ENCODE measurements at places on chromosomes 2 and 18.

GRCh38 chr2:177688844-177689243 is 296.3 kb downstream of the AGPS start:
- DNase-seq = no peak

- no peak for DNase-seq
Measured at GRCh38 chr2:38163006-38163405, 87.1 kb upstream of the CYP1B1 start.

GRCh38 chr2:73202156-73203054 is at the start of gene NOTO:
TSS of gene NOTO (plus strand) at chr2:73202574. CDS start at chr2:73202667, 93 bp downstream.
- DNase-seq = peak; percentile 21

DNA sequence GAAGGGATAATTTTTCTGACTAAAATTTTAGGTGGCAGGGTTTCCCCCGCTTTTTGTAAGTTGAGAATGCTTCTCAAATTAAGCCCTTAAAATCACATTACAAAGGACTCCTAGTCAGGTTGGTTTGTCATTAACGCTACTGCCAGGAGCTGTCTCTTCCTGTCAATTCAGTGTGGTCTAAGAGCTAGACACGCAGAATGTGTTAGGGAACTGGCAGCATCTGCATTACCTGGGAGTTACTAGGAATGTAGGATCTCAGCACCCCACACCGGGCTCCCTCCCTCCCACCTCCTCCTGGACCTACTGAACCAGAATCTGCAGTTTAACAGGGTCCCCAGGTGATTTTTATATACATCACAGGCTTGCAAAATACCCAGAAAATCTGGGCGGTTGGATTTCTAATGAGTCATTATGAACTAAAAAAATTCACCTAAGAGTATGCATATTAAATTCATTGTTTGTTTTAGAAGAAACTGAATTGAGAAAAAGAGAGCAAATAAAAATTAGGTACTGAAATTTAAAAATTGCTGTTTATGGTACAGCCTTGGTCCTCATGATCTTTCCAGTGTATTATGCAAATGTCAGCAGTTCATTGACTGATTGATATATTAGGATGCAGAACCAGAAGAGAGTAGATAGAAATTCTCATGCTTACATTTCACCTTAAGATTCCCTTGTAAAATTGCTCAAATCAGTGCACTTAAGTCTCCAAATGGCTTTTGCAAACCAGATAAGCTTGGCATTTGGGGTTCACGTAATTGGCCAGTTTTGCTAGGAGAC is 130.9 kb upstream of the ITGA6 start:
- no peak for DNase-seq

DNA sequence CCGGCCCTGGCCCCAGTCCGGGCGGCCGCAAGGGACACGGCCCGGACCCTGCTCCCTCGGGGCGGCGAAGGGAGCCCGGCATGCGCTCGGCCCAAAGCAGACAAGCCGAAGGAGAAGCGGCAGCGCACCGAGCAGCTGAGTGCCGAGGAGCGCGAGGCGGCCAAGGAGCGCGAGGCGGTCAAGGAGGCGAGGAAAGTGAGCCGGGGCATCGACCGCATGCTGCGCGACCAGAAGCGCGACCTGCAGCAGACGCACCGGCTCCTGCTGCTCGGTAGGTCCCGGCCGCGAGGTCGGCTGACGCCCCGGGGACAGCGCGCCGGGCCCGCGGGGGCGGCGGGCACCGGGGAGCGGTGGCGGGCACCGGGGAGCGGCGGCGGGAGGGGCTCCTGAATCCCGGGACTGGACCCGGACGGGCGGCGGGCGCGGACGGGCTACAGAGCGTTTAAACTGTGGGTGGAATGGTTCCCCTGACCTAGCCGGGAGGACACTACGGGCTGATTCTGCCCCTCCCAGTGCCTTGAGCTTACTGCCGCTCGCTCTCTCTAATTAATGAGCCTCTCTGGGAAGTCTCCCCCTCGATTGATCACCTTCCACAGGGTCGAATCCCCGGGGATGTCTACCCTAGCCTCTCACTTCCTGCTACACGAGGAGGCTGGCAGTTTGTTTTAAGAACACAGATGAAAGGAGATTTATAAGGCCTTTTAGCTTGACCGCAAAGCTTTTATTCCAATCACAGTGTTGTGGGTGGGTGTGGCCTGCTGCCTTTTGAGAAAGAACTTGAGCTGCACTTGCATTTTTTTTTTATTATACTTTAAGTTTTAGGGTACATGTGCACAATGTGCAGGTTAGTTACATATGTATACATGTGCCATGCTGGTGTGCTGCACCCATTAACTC is 853 bp downstream of the GNAL start:
- DNase-seq = peak; percentile 29

DNA sequence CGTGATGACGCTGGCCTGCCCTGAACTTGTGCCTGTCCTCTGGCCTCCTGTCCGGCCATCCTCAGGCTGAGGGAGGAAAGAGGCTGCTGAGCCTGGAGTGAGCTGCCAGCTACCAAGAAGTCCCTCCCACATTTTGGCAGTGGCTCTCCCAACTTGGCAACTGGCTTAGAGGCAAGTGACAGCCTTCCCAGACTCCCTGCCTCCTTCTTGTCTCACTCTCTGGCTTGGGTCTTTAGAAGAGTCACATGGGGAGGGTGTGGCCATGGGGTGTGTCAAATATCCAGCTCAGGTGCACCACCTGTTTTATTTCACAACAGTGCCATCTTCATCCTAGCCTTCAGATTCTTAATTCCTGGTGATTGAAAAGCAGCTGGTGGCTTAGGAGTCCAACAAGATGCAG is 222.9 kb downstream of the PRKCE start:
- peak; percentile 48 for DNase-seq

DNA sequence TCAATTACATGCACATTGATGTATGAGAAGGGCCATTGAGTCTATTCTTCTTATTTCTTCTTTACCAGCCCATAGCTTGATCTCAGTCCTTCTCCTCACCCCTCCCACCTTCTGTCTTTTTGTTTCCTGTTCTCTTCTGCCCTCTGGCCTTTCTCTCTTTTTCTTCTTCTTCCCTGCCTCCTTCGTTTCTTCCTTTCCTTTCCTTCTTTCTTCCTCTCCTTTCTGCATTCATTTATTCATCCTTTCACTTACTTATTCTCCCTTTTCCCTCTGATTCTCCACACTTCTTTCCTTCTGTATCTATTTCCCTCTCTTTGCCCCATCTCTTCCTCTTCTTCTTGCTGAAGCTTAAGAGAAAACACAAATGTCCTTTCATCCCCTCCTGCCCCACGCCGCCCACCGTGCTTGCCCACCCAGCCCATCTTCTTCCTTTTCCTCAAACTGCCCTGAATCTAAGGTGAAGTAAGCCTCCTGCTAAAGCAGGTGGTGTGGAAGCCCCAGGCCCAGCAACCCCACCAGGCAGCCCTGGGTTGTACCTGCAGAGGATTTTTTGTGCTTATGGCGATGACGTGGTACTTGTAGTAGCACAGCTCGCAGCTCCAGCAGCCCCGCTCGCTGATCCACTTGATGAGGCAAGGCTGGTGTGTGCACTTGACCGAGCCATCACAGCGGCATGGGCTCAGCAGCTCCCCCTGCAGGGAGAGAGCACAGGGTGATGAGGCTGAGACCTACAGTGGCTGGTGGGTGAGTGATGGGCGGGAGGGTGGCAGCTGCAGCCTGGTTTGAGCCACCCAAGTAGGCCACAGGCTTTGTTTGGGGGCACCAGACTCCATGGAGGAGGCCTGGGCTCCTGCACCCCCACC is 89.0 kb downstream of the MARCHF4 start:
- DNase-seq = peak; percentile 9

DNA sequence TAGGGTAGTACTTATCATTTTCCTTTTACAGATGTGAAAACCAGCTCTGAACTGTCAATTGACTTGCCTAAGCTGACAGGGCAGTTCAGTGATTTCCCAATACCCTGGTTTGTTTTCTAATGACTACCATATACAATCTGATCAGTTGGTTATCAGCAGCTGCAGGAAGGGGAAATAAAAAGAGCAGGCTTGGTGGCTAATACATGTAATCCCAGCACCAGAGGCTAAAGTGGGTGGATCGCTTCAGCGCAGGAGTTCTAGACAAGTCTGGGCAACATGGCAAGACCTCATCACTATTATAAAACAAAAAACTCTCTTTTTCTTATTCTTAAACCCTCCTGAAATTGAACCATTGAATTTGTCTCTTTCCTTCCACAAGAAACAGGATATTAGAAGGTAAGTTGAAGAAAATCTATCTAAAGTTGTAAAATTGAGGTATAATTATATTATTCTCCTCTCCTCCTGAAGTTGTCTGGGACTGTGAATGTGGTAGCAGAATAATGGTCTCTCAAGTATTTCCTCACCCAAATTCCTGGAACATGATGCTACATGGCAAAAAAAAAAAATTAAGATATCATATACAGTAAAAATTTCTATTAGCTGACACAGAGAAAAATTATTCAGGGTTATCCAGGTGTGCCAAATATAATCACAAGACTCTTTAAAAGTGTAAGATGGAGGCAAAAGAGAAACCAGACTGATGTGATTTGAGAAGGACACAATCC is 1441.6 kb downstream of the SUCLG1 start:
- DNase-seq = no peak

GRCh38 chr2:29006092-29006979 is 25.2 kb downstream of the TOGARAM2 start:
- no peak for DNase-seq

DNA sequence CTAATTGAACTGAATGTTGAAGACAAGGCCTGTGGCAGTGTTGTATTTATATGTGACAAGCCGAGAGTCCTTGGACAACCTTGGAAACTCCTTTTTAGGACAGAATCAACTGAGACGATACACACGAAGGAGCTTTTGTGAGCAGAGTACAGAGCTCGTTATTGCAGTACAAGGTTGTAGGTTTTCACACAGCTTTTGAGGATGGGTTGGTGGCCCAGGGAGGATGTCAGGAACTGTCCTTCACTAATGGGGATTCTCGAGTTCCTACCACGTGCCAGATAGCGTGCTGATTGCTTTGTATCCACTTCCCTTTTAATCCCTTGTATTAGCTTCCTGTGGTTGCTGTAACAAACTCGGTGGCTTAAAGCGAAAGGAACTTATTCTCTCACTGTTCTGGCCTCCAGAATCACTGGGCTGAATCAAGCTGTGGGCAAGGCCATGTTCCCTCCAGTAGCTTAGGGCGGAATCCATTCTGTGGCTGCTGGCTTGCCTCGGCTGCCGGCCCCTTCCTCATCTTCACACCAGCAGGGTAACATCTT is 20.2 kb downstream of the INPP4A start:
- no peak for DNase-seq

DNA sequence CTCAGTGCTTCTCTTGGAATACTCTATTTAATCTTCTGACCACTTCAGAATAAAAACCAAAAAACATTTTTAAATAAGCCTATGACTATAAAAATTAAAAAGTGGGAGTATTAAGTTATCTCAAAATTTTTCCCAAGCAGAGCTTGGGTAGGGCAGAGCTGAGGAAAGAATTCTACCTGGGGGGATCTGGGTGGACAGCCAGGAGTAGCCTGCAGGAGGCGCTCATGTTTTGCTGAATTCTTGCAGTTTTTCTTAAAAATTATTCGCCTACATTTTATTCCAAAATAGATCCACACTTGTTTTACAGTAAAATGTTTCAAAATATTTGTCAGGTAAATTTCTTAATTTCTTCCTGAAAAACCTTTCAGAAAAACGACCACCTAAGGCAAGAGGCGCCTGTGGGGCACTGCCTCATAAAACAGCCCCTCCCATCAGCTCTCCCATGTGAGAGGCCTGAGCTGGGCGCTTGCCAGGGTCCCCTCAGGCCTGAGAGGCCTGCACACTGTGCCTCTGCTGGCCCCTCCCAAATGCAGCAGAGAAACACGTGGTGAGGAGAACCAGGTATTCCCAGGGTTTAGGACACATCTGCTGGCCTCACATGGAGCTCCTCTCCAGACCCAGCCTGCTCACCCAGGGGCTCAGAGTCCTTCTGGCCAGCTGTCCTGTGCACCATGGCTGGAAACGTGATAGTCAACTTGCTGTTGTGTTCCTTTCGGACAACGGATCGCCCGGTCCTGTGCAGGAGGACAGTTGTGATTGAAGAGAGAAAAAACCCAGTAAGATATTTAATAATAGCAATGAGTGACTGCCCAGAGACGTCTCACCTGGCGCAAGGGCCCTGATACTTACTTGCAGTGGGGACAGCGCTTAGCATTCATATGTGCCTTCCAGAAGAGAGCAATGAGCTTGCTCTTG is 17.5 kb downstream of the POLR1A start:
- no peak for DNase-seq

- no peak for DNase-seq
Measured at GRCh38 chr2:96241227-96241626, 24.6 kb downstream of the TMEM127 start.

- DNase-seq = peak; percentile 53
Measured at GRCh38 chr2:65602603-65603235, 170.3 kb upstream of the SPRED2 start.

DNA sequence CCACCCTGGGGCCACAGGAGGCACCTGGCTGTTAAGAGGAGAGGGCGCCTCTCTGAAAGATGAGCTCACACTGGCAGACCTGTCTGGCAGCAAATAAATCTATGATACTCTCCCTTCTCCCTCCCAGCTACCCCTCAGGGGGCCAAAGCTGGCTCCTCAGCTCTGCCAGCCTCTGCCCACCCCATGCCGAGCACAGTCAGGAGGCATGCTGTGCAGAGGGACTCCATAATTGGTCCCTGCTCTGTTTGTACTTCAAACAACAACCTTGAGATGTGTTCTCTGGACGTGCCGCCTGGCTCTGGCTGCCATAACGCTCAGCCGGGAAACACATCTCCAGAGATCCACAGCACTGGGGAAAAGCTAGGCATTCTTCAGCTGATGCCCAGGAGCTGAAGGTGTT is 126.7 kb downstream of the GALNT14 start:
- no peak for DNase-seq

- peak; percentile 67 for DNase-seq
Measured at GRCh38 chr2:31446848-31447247, 32.3 kb upstream of the XDH start.

- peak; percentile 97 for DNase-seq
Measured at GRCh38 chr2:152558158-152558984, 158.9 kb downstream of the PRPF40A start.

DNA sequence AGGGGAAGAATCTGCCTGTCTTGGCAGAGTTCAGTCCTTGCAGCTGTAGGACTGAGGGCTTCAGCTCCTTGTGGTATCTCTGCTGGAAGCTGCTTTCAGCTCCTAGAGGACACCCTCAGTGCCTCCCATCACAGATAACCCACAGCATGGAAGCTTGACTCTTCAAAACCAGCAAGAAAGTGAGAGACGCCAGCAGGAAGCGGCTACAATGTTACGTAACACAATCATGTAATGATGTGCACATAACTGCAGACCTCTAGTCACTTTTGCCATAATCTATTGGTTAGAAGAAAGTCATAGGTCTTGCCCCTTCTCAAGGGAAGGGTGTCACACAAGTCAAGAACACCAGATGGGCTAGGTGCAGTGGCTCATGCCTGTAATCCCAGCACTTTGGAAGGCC is 69.1 kb upstream of the AFF3 start:
- peak; percentile 5 for DNase-seq

GRCh38 chr2:159658881-159659873 is 42.8 kb upstream of the BAZ2B start:
- peak; percentile 65 for DNase-seq

- DNase-seq = peak; percentile 73
Measured at GRCh38 chr18:48841381-48842258, 109.1 kb downstream of the SMAD7 start.

DNA sequence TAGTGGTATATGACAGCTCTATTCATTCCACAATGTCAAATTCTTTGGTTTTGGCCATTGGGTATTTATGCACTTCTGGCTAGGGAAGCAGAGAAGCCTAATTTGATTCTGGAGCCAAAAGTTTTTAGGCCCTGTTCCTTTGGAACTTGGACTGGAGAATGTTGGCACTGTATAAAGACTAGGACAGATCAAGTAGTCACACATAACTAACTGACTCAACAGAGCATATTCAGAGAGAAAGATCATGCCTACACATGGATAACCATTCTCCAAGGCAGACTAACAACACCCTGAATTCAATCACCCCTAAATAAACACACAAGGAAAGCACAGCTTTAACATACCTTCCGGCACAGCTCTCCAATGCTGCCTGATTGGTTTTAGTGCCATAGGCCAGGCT is 62.9 kb downstream of the ARHGAP15 start:
- DNase-seq = no peak
